ENCODE measurements at places on chromosomes 12 and 14. TPM values are rescaled to one million over a fixed set of nuclear protein-coding genes. Genes with fewer than 3 reads are reported as not detected.
A peak's percentile ranks its signal among the peaks of the same experiment; 100 is the strongest.

GRCh38 chr14:97942921-97943320, 1145.7 kb downstream of the VRK1 start:
- no peak for DNase-seq
- no peak overlapping the region for H3K27ac ChIP-seq
- H3K4me3 ChIP-seq: no peak overlapping the region

- H3K27me3 ChIP-seq: no peaks in the 10 kb centered on the region
- H3K27ac ChIP-seq: peak overlapping the region; percentile 91
- H3K4me1 ChIP-seq: peaks cover 48% of the 10 kb centered on the region
- peak overlapping the region; percentile 99 for H3K4me3 ChIP-seq
These were observed 574 bp downstream of the GLRX5 start for GRCh38 chr14:95535226-95536021.

DNA sequence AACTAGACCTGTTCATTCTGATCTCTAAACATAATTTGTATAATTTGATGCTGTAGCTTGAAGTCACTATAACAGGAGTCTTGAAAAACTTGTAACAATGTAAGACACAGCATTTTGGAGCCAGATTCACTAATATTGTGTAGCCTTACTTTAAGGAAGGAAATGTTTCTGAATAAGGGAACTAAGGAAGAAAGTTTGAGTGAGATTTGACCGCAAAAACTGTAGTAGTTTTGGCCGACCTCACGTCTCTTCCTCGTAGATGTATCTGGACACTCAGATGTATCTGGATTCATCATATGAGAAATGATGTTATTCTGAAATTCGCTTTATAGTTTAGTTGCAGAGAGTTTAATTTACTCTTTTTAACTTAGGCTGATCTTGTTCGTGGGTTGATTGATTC, 13.9 kb upstream of the DNAH10 start:
- no peaks in the 10 kb centered on the region for H3K4me1 ChIP-seq
- DNase-seq: no peak
- H3K27ac ChIP-seq: no peak overlapping the region

APOF gene
- not detected for total RNA-seq

PTPN21 gene
- total RNA-seq: 21.4 TPM
